ENCODE measurements at places on chromosomes 1 and 21.

- ATAC-seq, result no peak
These were observed 7.5 kb upstream of the GJA8 start for GRCh38 chr1:147895123-147895522.

DNA sequence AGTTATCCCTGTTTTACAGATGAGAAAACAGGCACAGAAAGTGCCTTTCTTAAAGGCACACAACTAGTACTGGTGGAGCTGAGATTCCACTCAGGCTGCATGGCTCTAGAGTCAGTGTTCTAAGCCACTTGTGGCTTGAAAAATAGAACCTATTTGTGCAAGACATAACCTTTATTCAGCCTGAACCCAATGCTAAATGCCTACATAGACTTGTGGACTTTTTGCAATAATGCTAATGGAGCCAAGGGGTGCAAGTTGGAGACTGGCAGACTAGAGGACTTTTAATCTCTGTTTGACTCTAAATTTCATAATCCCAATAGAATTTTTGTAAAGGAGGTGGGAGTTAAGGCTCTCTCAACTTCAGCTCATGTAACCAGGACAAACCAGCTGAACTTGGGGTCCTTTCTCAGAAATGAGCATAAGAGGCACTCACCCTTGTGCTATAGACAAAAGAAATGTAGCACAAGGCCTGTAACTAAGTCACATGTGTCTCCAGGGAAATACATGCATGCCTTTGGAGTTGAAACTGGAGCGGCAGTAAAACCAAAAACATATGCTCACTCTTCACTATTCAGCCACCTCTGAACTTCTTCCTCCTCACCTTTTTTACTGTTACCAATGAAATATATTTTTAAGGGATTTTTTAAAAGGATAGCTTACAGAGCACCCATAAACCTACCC lies 43.0 kb upstream of the AK4 start:
- no peak for ATAC-seq

DNA sequence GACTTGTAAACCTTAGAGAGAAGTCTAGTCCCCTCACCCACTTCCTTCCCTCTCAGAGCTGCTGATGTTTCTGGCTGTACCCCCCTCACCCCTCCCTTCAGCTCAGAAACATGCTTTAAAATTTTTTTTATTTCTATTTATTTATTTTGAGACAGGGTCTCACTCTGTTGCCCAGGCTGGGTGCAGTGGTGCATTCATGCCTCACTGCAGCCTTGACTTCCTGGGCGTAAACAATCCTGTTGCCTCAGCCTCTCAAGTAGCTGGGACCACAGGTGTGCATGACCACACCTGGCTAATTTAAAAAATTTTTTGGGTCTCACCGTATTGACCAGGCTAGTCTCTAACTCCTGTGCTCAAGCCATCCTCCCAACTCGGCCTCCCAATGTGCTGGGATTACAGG lies 2.9 kb upstream of the WNT2B start:
- ATAC-seq, result no peak

DNA sequence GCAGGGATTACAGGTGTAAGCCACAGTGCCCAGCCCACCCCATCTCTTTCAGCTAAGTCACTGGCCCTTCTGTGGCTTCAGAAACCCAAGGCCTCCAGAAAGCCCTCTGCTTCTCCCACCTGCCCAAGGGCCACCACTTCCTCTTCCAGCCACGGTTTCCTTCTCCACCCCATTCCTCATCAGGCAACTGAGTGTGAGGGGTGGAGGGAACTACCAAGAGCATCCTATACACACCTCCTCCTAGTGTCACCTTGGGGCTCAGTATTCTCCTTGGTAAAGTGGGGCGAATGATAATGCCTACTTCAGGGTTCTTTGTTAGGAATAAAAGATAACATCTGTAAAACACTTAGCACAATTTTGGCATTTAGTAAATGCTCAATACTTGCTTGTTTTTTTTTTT lies 30.0 kb downstream of the KNCN start:
- no peak for ATAC-seq

- no peak for ATAC-seq
These were observed 149.2 kb downstream of the CLIC6 start for GRCh38 chr21:34817821-34818661.

DNA sequence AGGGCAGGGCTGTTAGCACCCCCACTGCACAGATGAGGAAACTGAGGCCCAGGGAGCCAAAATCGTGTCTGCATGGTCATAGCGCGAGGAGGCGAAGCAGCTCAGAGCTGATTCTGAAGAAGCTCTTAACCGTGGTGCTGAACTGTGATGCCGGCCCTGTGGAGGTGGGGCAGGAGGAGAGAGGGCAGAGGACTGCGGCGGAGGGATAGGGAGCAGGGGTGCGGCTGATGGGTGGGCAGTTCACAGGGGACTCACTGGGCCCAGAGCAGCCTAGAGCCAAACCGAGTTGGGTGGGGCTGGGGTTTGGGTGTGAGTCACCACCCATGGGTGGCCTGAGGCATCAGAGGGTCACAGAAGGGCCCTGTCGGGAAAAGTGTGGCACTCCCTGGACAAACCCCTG lies 74.7 kb downstream of the RAP1GAP start:
- no peak for ATAC-seq

- no peak for ATAC-seq
These were observed 33.1 kb downstream of the KIAA0319L start for GRCh38 chr1:35524106-35524505.

GRCh38 chr1:212496682-212497081 lies 64.0 kb downstream of the NENF start:
- ATAC-seq, result no peak

DNA sequence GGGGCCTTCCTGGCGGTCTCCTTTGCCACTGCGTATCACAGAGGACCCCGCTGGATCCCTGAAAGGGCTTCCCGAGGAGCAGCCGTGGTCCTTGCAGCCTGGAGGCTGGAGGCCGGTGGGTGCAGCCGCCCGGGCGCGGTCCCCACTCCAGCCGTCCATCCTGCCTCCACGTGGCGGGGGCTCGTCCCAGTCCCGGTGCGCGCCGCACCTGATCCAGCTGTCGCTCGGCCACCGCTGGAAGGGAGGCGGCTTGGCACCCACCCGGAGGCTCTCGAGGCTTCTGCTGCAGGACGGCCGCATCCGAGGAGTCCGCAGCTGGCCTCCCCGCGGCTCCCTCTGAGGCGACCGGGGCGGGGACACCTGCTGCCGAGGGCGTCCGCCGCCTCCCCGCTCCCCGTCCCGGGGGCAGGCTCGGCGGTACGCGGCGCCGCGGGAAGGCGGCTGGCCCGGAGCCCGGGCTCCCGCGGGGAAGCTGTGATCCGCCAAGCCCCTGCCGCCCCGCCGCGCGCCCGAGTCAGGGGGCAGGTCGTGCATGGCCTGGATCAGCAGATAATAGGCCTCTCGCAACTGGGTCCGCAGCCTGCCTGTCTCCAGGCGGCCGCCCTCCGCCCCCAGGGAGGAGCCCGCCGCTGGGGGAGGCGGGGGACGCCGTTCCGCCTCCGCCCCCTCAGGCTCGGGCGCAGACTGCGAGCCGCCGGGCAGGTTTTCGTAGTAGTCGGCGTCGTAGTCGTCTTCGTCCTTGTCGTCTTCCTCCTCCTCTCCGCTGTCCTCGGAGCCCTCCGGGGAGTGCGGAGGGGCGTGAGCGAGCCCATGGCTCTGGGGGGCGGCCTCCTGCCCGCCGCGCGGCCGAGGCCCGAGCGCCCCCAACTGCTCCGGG lies at the start of gene SYDE2:
SYDE2 (minus strand) TSS at position 554 of the 877 bp plus-strand sequence; CDS start at position 534, 20 bp downstream.
- peak; percentile 91 for ATAC-seq

DNA sequence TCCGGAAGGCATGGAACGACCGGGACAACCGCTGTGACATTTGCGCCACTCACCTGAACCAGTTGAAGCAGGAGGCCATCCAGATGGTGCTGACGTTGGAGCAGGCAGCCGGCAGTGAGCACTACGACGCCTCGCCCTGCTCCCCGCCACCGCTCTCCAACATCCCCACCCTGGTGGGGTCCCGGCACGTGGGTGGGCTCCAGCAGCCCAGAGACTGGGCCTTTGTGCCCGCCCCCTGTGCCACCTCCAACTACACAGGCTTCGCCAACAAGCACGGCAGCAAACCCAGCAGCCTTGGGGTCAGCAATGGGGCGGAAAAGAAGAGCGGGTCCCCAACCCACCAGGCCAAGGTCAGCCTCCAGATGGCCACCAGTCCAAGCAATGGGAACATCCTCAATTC lies 212.1 kb downstream of the KIF26B start:
- ATAC-seq, result no peak

DNA sequence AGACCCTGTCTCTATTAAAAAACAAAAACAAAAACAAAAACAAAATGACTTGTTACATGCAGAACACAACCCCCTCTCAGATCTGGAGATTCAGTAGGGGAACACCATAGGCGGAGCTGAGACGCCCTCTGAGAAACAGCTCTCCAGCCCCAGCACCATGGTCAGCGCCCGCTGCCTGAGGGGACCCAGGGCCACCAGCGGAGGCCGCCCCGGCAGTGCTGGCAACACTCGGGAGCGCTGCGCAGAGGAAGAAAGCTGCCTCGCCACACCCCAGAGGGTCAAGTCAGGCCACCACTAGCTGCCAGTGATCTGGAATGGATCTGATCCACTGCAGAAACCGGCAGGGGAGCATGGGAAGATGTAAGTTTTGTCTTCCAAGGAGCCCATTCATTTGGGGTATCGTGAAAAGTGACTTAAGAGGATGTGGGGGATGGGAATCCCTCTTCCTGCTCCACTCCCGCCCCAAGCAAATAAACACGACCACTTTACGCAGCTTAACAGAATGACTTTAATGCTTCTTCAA lies 3.1 kb downstream of the ACTA1 start:
- peak; percentile 21 for ATAC-seq

GRCh38 chr1:193929374-193930033 lies 743.1 kb upstream of the B3GALT2 start:
- no peak for ATAC-seq

DNA sequence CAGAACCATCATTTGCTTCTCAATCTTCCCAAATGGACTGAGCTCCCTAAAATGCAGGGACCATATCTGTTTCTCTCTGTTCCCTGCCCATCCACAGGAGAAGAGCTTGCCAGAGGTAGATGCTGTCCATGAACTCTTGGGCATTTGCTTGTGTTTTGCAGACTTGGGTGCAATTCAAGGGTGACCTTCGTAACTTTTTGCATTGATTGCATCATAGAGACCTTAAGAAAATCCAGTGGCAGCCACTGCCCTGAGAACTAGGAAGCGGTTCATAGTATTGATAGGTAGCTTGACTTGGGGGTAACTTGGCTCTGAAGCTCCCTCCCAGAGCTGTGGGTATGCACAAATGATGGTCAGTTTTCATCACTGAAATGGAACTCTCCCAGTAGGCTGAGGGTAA lies 34.3 kb upstream of the EDEM3 start:
- no peak for ATAC-seq

DNA sequence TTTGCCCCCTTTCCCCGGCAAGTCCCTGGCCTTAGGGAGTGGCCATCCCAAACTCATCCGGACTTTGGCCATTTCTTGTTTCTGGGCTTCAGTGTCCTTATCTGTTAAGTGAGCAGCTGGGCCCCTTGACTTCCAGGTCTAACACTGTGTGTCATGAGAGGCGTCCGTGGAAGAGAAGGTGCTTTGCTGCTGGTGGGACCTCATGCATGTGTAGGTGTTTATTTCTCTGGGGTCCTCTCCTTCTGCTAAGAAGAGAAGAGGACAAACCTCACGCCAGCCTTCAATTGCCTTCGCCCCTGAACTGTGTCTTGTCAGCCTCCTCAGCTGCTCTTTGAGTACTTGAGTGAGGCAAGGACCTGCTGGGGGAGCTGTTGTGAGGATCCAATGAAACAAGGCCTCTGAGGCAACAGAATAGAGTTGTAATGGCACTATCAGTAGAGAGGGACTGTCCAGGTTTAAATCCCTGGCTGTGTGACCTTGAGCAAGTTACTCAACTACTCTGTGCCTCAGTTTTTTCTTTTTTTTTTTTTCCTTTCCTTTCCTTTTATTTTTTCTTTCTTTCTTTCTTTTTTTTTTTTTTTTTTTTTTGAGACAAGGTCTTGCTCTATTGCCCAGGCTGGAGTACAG lies 72.5 kb downstream of the RUNX3 start:
- ATAC-seq, result no peak

DNA sequence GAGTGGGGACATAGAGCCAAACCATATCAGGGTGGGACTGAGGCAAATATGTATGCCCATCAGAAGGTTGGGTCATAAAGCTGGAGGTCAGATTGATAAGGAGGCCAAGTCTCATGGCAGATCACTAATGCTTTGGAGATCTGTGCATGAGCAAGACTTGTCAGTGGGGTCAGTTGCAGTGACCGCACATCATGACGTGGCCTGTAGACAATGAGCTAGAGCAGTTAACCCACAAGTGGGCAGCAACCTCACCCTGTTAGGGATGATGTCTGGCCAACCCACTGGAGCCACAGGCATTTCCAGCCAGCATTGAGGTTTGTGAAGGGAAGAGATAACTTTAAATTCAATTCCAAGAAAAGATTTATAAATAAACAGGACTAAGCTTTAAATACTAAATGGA lies 66.7 kb downstream of the XCL1 start:
- no peak for ATAC-seq

- no peak for ATAC-seq
These were observed 51.5 kb upstream of the CNIH3 start for GRCh38 chr1:224564454-224565084.

DNA sequence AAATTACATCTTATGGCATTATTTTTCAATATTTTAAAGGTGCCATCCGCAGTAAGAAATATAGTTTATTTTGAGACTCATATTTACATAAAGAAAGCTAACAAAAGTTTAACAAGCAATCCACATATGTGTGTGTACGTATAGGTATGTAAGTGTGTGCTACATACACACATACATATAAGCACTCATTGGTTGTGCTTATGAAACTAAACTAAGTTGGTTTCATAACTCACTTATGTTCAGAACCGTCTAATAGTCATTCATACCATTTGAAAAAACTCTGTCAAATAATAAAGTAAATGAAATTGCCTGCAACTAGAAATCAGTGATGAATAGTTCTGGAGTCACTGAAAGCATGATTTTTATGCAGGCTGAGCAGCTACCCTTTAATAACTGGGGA lies 14.1 kb downstream of the TATDN3 start:
- no peak for ATAC-seq

GRCh38 chr1:116408803-116409720 lies 36.0 kb downstream of the ATP1A1 start:
- ATAC-seq, result no peak

GRCh38 chr1:208154679-208155642 lies 89.2 kb downstream of the PLXNA2 start:
- no peak for ATAC-seq

GRCh38 chr1:108644984-108645383 lies 15.9 kb downstream of the HENMT1 start:
- no peak for ATAC-seq

GRCh38 chr1:156823210-156823790 lies 6.7 kb upstream of the SH2D2A start:
- no peak for ATAC-seq

- peak; percentile 24 for ATAC-seq
These were observed 1.1 kb upstream of the SHISAL2A start for GRCh38 chr1:52631759-52632331.

DNA sequence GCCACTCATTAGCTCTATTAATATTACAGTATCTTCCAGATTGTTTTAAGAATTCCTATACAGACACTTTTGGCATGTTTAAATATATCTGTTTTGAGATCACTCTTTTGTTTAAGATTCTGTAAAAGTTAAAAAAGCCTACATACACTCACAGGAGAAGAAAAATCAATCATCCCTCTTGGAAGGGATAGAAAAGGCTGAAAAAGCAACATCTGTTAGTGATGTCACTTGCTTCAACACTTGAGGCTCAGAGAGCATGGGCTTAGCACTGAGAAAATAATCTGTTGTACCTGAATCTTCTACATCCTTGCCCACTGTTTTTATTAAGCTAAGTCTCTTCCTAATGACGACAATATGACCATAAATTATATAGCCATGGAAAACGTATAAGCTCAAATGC lies 127.0 kb downstream of the ZP4 start:
- ATAC-seq, result no peak

- ATAC-seq, result no peak
These were observed 115.8 kb downstream of the CAPN8 start for GRCh38 chr1:223549740-223550139.

- ATAC-seq, result peak; percentile 70
These were observed 65.4 kb downstream of the RUNX1 start for GRCh38 chr21:34983680-34984086.
